ENCODE measurements at places on chromosomes 7 and 10.
A peak's percentile ranks its signal among the peaks of the same experiment; 100 is the strongest.

- DNase-seq: peak; percentile 19
These were observed 28.7 kb downstream of the FRMD4A start for GRCh38 chr10:14302035-14302434.

GRCh38 chr10:72248468-72249151, 25.1 kb upstream of the DDIT4 start:
- no peak for DNase-seq

GRCh38 chr10:14220026-14220425, 110.7 kb downstream of the FRMD4A start:
- DNase-seq: peak; percentile 88

- no peak for DNase-seq
These were observed 82.5 kb upstream of the GATA3 start for GRCh38 chr10:7971949-7972348.

DNA sequence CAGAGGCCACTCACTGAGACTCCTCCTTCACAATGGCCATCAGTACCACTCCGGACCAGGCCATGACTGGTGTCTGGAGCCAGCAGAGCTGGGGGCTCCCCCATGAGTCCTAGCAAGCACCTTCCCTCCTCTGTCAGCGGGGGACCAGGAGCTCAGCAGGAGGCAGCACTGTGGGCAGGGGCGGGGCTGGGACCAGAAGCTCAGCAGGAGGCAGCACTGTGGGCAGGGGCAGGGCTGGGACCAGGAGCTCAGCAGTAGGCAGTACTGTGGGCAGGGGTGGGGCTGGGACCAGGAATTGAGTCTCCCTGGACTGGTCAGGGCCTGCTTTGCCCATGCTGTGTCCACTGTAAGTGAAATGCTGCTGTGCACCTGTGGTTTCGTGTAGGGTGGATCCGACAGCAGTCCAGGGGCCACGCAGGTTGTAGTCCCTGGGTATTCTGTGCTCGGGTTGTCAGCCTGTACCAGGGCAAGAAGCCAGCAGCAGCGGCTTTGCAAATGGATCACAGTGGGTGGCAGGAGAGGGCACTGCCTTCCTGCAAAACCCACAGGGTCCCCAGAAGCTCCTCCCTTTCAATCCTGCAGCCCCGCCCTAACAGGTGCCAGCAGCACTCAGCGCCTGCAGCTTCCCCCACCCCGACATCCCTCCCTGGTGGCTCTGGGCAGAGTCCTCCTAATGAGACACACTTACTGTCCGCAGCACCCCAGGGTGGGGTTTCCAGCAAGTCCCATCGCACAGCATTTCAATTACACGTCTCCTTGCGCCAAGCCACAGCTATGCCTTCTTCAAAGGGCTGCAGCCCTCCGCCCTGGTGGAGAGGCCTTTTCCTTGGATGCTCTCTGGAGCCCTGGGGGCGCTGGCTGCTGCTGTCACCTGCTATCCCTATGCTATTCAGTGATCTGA, 220.5 kb downstream of the TCERG1L start:
- no peak for DNase-seq

- no peak for DNase-seq
These were observed 242.2 kb downstream of the POU6F2 start for GRCh38 chr7:39219869-39220268.

- peak; percentile 26 for DNase-seq
These were observed 821.6 kb downstream of the GRID1 start for GRCh38 chr10:85544956-85545355.

- DNase-seq: peak; percentile 85
These were observed 112.4 kb downstream of the BICC1 start for GRCh38 chr10:58625070-58625469.
